ENCODE measurements at places on chromosomes 16 and 17. TPM values are rescaled to one million over a fixed set of nuclear protein-coding genes. Genes with fewer than 3 reads are reported as not detected.

CCL22 gene
- total RNA-seq = 0.29 TPM

CEP95 gene
- 48.3 TPM for total RNA-seq

TMEM219 gene
- total RNA-seq = 64.6 TPM

ADAM11 gene
- total RNA-seq = 0.18 TPM

KRTAP3-2 gene
- not detected for total RNA-seq

ADAP2 gene
- 0.58 TPM for total RNA-seq

GTF3C1 gene
- 63.6 TPM for total RNA-seq

GCGR gene
- not detected for total RNA-seq

DNAI2 gene
- total RNA-seq = not detected

CFAP97D1 gene
- total RNA-seq = not detected

KRT27 gene
- total RNA-seq = not detected

SHCBP1 gene
- 18.0 TPM for total RNA-seq

PIRT gene
- total RNA-seq = not detected
